ENCODE measurements at places on chromosomes 4 and X.
A peak's percentile ranks its signal among the peaks of the same experiment; 100 is the strongest.

- DNase-seq: no peak
Observed at GRCh38 chrX:119880552-119881437, 9.2 kb downstream of the NDUFA1 start.

DNA sequence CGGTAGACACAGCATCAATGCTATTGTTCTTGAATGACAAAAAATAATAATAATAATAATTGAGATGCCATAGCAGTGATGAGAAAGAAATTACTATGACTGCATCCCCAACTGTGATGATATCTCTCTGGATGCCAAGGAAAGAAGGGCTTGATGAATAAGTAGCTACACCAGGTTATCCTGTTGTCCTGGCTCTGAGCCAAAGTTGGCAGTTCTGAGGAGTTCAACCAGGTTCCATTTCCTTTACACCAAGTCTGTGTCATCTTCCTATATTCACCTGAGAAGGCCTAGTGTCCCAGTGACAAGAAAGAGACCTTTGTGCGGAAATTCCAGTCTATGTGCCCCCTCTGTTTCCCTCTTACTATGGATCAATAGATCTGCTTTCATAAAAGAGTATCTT, 3.4 kb upstream of the MAML3 start:
- DNase-seq: no peak

DNA sequence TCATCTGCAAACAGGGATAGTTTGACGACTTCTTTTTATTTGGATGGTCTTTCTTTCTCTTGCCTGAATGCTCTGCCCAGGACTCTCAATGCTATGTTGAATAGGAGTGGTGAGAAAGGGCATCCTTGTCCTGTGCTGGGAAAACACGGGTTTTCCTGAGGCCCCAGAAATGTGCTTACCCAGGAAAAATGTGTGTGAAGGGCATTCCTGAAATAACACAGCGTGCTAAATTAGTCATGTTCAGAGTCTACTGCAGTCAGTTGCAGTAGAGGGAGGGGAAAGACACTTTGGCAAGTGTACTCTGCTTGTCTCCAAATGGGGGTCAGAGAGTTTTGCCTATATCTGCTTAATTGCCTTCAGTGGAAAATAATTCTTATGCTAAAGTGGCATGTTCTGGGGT, 153.9 kb downstream of the CCNG2 start:
- no peak for DNase-seq

- DNase-seq: no peak
Observed at GRCh38 chrX:151792505-151792904, 58.0 kb downstream of the CNGA2 start.

GRCh38 chrX:10847333-10847732, 226.9 kb upstream of the MID1 start:
- DNase-seq: no peak

DNA sequence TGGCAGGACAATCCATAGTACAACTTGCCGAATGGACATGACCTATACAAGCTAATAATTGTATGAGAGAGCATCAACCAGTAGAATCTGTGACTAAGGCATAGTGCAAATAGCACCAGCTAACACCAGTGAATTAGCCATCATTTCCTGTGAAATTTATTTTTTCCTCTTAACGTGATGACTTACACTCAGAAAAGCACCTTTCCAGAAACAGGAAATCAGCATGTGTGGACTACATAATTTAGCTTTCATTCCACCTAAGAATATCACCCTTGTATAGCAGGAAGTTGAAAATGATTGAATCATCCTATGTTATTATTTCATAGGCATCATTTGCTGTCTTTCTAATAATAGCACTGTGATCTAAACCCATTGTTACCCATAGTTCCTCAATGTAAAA, 1393.4 kb upstream of the PCDH7 start:
- no peak for DNase-seq

- peak; percentile 66 for DNase-seq
Observed at GRCh38 chr4:88104902-88105610, 53.4 kb downstream of the ABCG2 start.

DNA sequence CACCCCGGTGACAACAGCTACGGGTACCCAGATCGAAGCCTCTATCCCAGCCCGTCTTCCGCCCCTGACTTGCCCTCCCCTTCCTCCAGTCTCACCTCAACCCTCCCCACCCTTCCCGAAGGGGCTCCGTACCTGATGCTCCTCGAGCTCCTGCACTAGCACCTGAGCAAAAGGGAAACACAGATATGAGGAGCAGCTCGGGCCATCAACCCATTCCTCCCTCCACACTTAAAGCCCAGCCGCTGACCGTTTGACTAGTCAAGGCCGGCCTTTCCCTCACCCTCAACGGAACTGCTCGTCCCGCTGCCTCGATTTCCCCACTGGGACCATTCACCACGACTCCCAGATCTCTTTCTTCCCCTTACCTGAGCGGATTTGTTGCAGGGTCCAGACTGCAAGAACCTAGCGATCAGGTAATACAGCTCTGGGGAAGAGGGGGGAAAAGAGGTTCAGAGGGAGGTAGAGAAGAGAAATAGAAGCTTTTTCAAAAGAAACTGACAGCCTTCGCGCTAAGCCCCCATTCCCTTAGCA, 731 bp downstream of the BRWD3 start:
- DNase-seq: no peak

- DNase-seq: no peak
Observed at GRCh38 chrX:20237864-20238263, 28.8 kb downstream of the RPS6KA3 start.

GRCh38 chr4:119656342-119656741, 27.7 kb upstream of the PDE5A start:
- no peak for DNase-seq

- no peak for DNase-seq
Observed at GRCh38 chr4:14772388-14772787, 229.9 kb upstream of the CPEB2 start.

- no peak for DNase-seq
Observed at GRCh38 chrX:141278306-141278705, 36.0 kb upstream of the SPANXC start.

DNA sequence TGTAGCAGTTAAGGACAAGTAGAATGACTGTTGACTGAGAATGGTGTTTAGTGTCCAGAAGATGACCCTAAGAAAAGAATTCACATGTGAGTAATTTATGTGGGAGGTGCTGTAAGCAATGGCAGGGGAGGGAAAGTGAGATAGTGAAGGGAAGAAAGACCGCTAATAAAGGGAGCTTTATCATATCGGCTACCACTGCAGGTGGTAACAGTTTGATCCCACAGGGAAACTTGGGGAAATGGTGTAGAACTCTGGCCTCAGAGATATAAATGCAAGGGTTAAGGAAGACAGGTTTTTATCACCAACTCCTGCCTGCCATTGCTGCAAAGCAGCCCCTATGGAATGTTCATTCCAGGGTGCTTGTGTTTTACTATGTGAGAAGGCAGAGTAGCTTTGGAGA, 489.6 kb downstream of the STPG2 start:
- DNase-seq: no peak

- no peak for DNase-seq
Observed at GRCh38 chrX:112819813-112820212, 20.8 kb downstream of the AMOT start.

DNA sequence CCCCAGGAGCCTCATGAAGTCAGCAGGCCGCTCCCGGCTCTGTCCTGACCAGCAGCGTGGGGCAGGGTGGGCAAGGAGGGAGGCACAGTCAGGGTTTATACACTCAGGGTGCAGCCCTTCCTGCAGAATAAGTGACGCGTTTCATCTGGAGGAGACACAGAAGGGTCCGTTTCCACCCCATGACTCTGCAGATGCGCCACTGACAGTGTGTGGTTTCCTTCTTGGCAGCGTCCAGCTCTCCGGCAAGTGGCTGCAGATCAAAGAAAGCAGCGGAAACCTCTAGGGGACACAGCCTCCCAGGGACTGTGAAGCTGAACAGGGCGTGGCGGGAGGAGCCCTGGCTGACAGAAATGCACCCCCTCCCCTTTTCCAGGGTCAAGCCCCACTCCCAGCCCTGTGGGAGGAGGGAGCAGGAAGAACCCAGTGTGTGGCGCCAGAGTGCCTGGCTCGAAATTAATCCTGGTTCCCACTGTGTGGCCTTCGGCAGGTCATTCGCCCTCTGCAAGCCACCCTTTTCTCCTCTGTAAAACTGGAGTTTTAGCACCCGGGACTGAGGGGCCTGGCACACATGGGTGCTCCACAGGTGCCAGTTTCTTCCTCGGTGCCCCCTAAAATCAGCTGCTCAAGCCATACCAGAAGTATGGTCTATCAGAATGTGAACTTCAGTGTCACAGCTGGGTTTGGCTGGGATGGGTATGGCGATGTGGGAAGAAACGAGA, 17.3 kb upstream of the TBC1D14 start:
- no peak for DNase-seq

- no peak for DNase-seq
Observed at GRCh38 chr4:153090181-153090580, 114.1 kb upstream of the TRIM2 start.

DNA sequence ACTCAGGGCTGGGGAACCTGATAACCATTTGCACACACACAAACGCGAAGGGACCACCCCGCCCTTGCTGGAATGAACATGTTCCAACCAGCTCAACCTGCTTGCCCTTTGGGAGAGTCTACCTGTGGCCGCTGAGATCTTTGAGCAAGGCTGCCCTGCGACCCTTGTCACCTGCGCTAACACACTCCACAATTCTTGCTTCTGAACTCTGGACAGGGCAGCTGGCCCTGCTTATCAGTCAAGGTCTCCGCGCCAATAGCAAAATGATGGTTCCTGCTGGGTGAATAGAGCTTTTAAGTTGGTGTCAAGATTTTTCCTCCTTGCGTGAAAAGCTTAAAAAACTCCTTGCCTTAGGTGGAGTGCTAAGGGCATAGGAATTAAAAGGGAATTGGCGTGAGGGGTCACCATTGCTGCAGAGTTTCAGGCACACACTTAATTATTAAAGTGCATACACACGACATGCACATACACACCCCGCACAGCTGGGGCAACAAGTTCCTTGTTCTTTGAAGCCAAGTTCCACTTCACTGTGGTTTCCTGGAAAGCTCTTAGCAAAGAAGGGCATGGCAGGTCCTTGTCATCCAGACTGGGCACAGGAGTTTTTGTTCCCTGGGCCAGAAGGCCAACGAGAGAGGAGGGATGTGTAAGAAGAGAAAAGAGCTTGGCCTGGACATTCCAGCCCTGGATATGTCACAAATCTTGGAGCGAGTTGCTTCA, 207.7 kb downstream of the STIM2 start:
- DNase-seq: no peak

DNA sequence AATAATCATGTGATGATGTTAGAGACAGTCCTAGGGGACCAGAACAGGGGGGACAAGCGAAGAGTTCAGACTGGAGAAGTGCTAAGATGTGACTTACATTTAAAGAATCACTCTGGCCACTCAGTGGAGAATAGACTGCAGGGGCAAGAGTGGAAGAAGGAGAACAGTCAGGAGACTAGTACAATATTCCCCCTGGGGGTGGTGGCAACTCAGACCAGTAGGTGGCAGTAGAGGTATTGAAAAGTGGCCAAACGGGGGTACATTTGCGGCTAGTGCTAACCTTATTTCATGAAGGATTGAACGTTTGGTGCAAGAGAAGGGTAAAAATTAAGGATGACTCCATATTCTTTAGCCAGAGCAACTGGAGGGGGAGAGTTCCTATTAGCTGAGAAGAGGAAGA, 2.7 kb upstream of the BMX start:
- no peak for DNase-seq

GRCh38 chrX:100599456-100599855, 14.7 kb downstream of the TNMD start:
- no peak for DNase-seq

GRCh38 chrX:150649096-150649870, 43.9 kb upstream of the MTMR1 start:
- DNase-seq: peak; percentile 4

- DNase-seq: no peak
Observed at GRCh38 chr4:95159384-95159783, 389.4 kb downstream of the UNC5C start.

GRCh38 chr4:34157547-34157946, 2086.8 kb downstream of the ARAP2 start:
- no peak for DNase-seq

GRCh38 chr4:79653871-79654270, 245.8 kb upstream of the GK2 start:
- no peak for DNase-seq

GRCh38 chr4:83217721-83218522, 66.7 kb downstream of the COQ2 start:
- no peak for DNase-seq

DNA sequence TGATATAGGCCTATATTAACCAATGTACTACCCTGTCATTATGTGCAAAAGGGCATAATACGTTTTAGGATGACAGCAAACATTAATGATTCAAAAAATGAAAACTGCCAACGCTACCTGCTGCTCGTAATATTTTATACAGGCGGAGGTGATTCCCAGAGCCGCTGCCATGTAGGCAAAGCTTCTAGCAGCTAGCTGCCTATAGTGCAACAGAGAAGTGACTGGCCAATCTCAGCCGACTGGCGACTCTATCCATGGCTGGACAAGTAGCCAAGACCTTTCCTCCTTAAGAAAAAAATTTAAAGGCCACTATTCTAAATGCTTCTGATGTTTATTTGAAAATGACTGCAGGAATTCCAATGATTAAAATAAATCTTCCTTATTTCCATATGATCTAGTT, 1.9 kb downstream of the PPARGC1A start:
- DNase-seq: no peak

- no peak for DNase-seq
Observed at GRCh38 chr4:42914937-42915336, 22.4 kb downstream of the GRXCR1 start.

DNA sequence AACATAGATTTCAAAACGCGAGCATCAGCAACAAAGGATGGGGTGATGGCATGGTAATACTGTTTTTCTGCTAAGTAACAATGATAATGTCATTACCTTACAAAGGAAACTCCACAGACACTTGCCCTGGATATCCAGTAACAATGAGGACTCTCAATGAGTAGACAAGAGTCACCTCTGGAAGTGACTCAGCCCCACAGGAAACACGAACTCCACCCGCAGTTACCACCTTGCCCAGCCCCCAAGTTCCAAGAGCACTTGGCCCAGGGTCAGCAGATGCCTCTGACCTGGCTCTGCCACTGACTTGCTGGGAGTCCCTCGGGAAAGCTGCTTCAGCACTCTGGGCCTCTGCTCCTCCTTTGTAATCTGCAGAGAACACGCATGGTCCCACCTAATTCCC, 110.3 kb upstream of the MAP3K15 start:
- DNase-seq: no peak

DNA sequence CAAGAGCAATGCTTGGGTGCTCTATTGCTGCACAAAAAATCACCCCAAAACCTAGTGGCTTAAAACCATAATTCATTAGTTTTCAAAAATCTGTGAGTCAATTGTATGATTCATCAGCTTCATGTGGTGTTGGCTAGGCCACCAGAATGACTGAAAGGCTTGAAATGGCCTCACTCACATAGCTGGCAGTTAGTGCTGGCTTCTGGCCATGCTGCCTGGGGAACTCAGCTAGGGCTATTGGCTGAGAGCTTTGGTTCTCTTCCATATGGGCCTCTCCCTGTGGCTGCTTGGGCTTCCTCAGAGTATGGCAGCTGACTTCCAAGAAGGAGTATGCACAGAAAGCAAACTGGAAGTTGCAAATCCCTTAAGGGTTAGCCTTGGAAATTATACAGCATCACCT, 3.1 kb upstream of the MTMR1 start:
- DNase-seq: peak; percentile 54

DNA sequence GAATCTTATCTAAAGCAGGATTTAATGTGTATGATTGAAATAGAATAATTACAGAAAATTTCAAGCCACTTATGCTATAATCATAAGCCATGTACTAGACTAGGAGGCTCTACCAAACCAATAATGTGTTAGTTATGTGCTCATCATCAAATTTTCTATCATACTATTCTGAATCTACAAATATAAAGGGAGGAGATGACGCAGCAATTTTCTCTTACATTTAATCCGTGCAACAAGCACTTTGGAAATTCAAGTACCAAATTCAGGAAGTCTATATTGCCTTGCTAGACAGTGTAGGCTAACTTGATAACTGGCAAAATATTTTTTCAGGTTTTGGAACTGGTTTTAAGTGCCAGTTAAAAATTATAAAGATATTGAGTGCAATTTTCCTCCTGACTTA, 283.5 kb downstream of the C4orf33 start:
- DNase-seq: no peak
